SW 1271 (cell line): ENCODE measurements at places on chromosomes 7 and 10.
A peak's percentile ranks its signal among the peaks of the same experiment; 100 is the strongest.

GRCh38 chr7:16399916-16400892, 21.1 kb downstream of the CRPPA start:
- no peak for DNase-seq

DNA sequence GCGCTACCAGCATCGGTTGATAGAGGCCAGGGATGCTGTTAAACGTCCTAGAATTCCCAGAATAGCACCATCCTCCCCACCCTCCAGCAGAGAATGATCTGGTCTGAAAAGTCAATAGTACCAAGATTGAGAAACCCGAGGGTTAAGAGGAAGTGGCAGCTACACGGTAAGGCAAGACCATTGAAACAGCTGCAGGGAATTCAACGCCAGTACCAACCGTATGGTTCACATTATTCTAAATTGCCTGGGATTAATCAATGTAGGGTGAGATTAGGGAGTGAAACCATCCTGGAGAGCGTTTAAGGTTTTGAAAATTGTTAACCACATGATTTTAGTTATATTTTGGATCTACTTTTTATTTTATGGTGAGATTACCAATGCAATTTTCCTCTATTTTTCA, 352.2 kb downstream of the PRPF18 start:
- no peak for DNase-seq

DNA sequence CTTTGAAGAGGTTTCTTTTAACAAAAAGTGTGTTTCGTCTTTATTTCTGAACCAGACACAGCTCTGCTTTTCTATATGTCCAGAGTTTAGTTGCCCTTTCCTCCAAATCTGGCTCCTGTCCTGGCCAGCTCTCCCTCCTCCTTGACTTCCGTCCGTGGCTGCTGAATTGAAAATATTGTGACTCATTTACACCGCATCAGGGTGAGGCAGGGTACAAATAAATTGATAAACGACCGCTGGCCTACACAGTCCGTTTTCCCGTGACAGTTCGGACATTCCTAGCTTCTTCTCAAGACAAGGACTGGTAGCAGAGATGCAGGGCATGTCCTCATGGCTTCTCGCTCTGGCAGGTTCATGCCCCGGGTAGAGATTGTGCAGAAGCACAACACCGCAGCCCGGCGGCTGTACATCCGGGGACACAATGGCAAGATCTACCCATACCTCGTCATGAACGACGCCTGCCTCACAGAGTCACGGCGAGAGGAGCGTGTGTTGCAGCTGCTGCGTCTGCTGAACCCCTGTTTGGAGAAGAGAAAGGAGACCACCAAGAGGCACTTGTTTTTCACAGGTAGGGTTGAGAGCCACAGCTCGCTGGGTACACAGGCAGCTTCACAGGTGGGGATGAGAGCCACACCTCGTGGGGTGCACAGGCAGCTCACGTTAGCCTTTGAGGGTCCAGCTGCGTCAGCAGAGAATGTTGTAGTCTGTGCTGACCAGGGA, 126.6 kb downstream of the TRRAP start:
- DNase-seq = no peak

- peak; percentile 9 for DNase-seq
Observed at GRCh38 chr10:17062009-17062408, 67.6 kb downstream of the CUBN start.

GRCh38 chr10:28294809-28295208, 8.1 kb downstream of the MPP7 start:
- DNase-seq = no peak

GRCh38 chr7:7173956-7174632, 8.2 kb upstream of the C1GALT1 start:
- DNase-seq = no peak

DNA sequence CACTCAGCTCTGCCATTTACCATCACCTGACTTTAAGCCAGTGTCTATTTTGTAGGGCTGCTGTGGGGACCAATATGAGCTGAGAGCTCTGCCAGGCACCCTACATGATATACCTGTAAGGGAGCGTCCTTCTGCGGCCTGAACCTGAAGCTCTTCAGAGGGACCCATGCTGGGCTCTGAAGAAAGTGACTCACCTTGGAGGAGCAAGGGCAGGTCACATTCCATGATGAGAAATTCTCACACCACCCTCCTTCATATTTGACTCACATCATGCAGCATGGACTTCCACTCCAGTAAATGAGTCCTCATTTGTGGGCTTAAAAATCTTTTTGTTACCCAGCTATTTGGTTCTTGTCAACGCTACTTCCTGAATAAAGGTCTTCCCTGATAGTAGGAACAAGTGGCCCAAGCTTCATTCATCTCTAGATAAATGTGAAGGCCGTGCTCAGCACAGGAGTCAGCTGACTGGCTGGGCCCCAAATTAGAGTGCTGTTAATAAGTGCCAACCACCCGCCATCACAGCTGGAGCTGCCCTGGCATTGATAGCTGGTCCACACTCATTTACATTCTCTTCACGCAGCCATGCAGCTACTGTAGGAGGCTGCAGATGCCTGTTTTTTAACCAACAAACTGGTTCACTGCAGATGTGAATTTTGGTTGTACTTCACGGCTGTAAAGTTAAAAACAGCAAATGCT, 78.4 kb downstream of the RNF216 start:
- DNase-seq = no peak
